Hindlimb muscle (tissue), 1 donor: ENCODE measurements at places on chromosomes 6 and 20.

DNA sequence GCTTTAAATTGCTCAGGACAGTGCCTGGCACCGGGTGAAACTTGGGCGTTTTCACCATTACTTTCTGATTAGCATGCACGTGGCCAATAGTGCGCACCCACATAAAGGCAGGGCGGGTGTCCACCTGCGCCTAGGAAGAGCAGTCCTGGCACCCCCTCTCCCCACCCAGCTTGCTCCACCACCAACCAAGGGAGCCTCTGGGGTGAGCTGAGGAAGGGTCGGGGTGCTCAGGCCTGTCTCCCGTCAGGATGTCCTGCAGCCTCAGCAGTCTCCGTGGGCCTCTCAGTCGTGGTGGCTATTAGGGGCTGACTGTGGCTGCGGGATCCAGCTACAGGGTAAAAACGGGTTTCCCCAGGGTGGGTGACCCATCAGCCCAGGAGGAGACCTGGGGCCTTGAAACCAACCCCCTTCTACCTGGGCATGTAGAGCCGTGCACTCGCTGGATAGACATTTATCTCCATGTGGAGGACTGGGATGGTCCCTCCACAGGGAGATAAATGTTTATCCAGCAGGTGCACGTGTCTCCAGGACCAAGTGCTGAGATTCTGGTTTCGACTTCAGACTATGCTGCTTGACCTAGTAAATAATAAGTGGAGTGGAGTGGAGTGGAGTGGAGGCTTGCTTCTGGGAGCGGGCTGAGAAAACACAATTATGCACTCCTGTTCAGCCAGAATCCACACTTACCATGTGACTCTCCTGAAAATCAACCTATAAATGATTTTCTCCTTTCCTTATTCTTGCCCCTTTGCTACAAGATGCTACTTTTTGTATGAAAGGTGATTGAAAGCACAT lies 91.1 kb downstream of the ZDHHC14 start:
- DNase-seq = no peak

DNA sequence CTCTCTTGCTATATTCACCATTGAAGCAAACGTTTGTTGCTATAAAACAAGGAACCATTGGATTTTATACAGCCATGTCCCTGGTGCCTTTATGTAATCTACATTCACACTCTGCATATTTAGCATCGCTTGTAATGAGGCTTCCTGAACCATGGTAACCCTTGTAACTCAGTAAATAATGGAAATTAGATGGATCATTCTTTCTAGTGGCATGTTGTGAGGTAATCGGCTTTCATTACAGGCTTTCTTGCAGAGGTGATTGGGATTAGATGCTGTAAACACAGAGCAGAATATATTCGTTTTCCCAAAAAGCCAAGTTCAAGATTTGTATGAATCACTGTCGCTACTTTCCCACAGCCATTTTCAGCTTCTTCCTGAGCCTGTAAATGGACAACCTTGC lies 36.1 kb downstream of the SMPDL3A start:
- no peak for DNase-seq

DNA sequence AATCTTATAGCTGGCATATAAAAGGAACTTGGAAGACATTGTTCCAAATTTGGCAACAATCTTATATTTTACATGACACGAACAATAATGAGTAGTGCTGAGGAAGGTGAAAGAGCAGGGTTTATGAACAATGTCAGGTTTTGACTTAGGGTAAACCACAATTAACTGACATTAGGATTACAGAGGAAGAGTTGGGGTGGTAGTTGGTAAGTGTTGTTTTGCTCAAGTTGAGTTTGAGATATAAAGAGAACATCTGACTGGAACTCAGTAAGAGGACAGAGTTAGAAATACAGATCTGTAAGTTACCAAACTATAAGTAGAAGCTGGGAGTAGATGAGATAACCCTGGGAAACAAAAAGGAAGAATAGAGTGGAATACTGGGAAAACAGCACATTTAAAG lies 15.1 kb downstream of the RTN4IP1 start:
- no peak for DNase-seq

DNA sequence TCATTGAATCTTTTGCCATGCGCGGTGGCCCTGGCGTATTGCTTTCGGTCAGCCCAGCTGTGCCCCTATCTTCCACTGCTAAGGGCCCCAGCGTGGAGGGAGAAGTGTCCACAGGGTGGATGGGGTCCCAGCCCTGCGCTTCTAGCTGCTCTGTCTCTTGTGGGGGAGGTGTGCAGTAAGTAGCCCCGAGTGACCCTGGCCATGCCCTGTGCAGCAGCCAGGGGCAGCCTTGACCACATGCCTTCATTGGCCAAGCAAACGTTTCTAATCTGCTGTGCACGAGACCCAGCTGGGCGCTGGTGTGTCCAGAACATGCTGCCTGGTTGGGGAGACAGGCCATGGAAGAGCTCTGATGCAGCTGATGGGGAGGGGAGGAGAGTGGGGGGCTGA lies 13.6 kb downstream of the TMEM181 start:
- no peak for DNase-seq

DNA sequence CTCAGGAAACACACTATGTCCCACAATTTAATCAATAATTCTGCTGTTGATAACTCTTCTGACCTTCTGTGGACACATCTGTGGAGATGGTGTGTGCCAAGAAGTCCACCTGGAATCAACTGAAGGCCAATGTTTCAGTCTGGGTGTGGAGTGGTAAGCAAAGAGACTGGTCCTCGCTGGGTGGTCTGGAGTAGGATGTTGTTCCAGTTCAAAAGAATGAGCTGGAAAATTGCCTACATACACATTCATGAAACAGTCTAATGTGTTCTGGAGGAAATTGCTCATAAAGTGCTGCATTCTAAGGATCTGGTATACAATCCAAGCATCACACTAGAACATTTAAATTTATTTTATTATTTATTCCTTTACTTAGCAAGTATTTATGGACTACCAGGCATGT lies 33.9 kb upstream of the TBX18 start:
- DNase-seq = no peak

- no peak for DNase-seq
Measured at GRCh38 chr20:51703400-51704287, 64.5 kb downstream of the ATP9A start.

GRCh38 chr6:150334790-150335783 lies 33.7 kb upstream of the IYD start:
- DNase-seq = peak; percentile 70

- DNase-seq = peak; percentile 61
Measured at GRCh38 chr6:27503436-27504030, 30.6 kb upstream of the ZNF184 start.

DNA sequence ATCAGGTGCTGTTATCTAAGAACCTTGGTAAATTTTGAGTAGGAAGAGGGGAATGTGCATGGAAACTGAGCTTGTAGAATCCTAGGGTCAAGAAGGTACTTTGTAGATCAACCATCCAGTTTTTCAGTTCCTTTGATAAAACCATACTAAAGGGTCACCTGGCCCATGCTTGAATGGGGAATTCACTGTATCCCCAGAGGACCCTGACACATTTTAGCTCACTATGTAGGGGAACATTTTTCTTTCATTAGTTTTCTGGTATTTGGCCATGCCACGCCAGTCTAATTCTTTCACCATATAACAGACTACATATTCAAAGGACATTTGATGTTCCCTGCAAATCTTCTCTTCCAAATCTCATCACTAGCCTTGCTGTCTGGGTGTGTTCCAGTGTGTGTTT lies 29.9 kb downstream of the LRRC1 start:
- DNase-seq = no peak

DNA sequence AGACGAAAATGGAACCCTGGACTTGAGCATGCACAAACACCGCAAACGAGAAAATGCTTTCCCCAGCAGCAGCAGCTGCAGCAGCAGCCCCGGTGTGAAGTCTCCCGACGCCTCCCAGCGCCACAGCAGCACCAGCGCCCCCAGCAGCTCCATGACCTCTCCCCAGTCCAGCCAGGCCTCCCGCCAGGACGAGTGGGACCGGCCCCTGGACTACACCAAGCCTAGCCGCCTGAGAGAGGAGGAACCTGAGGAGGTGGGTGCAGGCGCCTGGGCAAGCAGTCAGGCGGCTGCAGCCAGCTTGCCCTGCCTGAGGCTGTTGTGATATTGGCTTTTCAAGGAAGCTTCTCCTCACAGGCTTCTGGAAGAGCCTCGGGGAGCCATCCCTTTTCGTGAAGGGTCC lies 35.8 kb upstream of the PCMTD2 start:
- no peak for DNase-seq

DNA sequence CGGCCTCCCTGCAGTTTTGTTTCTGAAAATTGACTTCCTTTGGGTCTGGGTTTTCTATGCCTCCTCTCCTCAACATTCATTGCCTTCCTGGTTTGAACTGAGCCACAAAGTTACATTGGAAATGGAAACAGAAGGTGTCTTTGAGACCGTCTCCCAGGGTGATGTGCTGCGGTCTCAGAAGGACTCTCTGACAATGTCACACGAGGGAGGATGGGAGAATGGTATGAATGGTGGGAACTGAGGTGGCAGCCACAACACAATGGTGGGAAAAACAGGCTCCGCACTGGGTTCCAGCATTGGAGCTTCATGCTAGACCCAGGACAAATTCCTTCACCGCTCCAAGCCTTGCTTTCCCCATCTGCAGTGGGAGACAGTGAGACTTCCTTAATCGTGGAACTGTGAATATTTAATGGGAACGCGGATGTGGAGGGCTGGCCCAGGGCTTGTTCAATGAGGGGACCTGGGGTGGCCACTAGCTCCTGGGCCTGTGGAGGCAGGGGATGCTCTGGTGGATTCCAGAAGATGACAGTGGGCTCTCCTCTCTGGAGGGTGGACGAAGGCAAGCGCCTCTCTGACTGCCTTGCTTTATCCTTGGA lies 73.9 kb downstream of the KCNB1 start:
- no peak for DNase-seq

DNA sequence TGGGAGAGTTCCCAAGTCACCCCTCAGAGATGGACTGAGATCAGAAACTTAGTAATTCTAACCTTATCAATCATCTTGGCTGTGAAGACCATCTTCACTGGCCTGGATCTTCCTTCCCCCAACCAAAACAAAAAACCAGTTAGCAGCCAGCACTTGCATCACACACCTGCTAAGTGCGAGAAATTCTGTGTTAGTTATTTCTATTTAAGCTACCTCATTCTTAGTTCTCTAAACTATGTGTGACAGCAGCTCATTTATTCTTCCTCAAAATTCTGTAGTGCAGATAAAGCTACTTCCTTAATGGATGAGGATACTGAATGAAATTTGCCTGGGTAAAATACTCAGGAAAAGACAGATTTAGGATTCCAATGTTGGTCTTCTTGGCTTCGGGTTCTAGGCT lies 18.2 kb upstream of the TAGAP start:
- no peak for DNase-seq

DNA sequence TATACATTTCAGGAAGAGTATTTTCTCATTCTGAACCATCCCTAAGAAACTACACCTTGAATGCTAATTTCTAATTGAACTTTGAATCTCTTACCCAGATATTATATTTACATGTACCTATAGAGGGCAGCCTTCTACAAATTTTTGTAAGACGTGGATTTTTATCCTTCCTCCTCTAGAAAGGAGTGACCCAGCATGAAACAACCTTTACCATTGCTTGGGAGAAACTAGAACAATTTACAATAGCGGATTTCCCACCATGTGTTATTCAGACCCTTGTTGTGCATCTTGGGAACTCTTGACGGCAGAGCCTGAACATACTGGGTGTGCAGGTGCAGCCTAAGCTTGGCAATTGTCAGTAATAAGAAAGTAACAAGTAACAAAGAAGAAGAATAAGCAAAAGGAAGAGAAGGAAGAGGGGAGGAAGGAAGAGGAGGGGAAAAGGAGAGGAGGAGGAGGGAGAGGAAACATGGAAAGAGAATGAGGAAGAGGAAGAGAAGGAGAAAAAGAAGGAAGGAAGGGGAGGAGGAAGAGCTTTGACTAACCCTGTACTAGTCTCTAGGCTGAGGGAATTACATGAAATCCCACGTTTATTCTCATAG lies 10.8 kb upstream of the TAAR1 start:
- DNase-seq = peak; percentile 13

DNA sequence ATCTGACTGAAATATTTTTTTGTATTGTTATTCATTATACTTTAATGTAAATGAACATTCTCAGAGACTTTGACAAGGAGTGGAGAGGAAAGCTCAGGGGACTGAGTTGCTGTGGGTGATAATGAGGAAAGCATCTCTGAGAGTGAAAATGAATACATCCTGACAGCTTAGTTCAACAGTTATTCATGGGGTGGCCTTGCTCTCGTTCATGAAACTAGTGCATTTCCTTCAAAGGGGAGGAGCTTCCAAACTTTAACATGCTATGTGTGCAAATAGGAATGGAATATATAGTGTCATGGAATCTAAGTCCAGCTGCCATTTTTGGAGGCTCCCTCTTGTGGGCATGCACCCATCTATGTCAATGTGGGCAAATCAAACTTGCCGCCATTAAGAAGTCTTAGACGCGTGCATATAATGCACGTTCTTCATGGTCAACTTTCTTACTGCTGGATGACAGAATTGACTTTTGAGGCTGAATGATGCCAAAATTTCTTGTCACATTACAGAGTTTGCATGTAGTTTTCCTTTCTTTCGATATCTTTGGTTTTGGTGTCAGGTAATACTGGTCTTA lies 124.3 kb upstream of the TMEM170B start:
- no peak for DNase-seq
